Fibroblast of lung (primary cell): ENCODE measurements at places on chromosomes 3 and 15.

DNA sequence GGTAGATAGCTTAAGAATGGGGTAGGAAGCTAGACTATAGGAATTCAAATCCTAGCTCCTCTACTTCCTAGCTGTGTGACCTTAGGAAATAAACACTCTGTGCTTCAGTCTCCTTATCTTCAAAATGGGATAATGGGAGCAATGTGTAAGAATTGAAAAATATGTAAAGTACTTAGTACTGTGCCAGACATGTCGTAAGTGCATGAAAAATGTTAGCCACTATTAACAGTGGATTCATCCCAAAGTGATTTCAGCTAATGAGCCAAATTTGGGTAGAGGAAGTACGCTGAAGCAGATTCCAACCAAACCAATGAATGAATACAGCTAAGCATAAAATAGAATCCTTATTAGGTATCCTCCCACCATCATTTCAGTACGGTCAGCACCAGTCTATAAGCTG lies 192.1 kb downstream of the RORA start:
- DNase-seq: peak; percentile 52

- peak; percentile 38 for DNase-seq
These were observed 46.2 kb downstream of the PTH1R start for GRCh38 chr3:46923559-46924350.

DNA sequence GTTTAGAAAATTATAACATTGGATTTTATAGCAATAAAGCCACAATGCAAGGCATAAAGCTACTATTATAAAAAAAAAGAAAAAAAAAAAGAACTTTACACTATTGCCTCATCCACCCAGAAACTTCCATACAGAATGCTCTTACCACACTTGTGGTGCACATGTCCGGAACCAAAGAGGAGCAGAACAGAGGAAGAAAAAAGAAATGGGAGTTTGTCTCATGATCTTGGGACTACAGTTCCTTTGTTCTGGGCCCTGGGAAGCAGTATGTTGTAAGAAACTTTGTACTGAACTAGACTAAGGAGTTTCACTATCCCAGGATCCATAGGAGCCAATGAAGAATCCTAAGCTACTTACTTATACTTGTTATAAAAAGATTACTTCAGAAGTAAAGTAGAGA lies 36.1 kb downstream of the FMN1 start:
- DNase-seq: no peak

DNA sequence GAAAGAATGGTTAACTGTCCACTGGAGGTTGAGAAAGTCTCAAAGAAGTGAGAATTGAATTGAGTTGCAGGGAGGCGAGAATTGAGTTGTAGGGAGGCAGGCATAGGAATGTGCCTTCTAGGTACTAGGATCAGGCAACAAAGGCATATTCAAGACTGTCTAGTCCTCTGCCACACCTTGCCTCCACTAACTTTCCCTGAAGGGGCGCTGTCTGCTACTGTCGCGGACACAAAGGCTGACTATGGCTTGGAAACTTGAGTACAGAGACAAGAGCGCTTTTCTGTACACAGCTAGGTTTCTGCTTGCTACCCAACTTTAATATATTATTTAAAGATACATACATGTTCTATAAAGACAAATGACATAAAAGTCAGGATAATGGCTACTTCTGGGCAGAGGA lies 10.4 kb upstream of the FBXL22 start:
- DNase-seq: no peak

GRCh38 chr3:59440285-59441028 lies 390.6 kb upstream of the CFAP20DC start:
- no peak for DNase-seq

DNA sequence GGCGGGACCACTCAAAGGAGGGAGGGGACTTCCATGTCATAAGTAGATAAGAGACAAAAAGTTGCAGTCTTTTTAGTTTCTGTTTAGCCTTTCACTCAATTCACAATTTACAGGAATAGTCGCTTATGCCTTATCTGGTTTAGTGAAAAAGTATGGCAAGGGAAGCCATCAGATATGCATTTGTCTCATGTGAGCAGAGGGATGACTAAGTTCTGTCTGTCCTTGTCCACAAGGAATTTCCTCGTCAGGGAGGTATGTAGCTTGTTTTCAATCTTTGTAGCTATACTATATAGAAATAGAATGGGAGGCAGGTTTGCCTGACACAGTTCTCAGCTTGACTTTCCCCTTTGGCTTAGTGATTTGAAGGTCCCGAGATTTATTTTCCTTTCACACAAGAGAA lies 882.8 kb downstream of the NAALADL2 start:
- DNase-seq: no peak

- DNase-seq: peak; percentile 96
These were observed 8.4 kb downstream of the ITGB5 start for GRCh38 chr3:124878561-124879336.

- DNase-seq: peak; percentile 7
These were observed 111.1 kb upstream of the GPR149 start for GRCh38 chr3:154540950-154541604.

- DNase-seq: peak; percentile 86
These were observed 134.1 kb upstream of the MNS1 start for GRCh38 chr15:56598991-56599390.

- DNase-seq: no peak
These were observed 10.8 kb downstream of the THRB start for GRCh38 chr3:24483873-24484272.

DNA sequence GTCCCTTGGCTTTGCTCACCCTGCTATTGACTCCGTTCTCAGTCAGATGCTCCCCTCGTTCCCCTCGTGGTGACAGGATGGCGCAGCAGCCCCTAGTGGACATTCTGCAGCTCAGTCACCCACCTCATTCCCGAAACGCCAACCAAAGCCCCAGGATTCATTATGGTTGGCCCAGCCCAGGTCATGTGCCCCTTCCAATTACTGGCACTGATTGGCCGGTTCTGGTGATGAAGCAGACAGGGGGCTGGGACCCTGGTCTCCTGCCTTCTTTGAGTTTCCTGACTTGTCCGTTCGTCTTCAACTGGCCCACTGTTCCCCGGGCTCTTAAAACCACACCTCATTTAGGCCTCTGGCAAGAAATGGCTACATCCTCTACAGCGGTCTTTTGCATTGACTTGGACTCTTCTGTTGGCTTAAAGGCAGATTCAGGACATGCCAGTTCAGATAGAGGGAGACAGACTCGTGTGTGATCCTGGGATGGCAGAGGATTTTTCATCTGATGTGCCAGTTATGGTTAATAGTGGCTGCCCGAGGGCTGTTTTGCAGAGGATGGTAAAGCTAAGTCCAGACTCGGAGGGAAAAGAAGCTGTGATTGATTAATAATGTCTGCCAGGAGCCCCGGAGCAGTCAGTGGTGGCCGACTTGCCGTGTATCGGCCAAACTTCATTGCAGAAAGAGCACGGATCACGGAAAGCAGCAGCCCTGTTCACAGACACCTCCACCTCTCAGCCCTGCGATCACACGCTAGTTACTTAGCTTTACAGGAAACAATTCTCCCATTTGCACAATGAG lies 37.8 kb downstream of the LSM3 start:
- DNase-seq: peak; percentile 76

DNA sequence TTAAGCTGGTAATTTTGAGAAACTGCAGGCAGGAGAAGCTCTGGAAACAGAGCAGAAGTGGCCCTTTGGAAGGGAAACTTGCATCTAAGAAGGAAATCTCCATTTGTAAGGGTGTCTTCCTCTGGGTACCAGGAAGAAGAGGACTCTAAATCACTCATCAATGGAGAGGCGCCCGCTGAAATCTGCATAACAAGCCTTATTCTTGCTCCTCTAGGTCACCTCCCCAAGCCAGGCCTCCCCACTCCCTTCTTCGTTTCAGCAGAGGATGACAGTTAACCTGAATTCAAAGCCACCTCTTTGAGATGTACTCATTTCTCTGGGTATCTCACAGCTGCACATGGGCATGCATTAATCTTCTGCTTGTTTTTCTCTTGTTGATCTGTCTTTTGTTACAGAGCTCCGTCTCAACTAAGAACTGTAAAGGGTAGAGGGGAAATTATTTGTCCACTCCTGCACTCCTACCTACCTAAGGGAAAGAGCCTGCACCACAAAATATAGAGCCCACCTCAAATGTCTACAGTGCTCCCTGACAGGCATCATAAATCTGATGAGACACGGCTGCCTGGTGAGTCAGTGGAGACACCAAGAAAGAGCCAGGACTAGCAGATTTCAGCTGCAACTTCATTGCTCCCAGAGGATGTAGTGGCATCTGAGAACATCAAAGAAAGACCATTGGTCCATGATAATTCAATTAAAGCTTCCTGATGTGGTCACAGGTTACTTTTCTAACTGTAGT lies 51.5 kb downstream of the GABRB3 start:
- no peak for DNase-seq

DNA sequence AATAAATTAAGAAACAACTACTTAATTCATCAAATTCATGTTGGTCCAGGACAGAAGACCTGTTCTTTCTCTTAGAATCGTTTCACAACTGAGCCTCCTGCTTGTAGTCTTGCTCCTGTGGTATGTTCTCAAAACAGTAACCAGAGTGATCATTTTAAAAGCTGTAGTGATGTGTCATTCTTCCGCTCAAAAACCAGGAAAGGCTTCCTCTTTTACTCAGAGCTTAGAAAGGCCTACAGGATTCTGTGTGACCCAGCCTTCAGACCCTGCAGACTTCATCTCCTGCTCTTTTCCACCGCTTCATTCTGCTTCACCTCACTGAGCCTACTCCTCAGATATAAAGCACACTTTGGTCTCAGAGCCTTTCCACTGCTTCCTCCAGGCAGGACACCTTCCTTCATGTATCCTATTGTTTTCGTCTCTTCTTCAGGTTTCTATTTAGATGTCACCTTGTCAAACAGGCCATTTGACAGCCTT lies 22.7 kb downstream of the ST6GAL1 start:
- DNase-seq: peak; percentile 57

DNA sequence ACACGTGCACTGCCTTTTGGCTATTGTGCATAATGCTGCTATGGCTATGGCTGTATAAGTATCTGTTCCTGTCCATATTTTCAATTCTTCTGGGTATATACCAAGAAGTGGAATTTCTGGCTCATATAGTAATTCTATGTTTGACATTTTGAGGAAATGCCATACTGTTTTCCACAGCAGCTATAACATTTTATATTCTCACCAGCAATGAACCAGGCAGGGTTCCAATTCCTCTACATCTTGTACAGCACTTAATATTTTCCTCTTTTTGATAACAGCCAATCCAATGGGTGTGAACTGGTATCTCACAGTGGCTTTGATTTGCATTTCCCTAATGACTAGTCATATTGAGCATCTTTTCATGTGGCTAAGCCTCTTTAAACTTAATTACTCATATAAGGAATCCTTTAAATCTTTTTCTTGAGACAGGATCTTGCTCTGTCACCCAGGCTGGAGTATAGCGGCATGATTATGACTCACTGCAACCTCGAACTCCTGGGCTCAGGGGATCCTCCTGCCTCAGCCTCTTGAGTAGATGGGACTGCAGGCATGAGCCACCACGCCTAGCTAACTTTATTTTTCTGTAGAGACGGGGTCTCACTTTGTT lies 38.1 kb upstream of the IGDCC4 start:
- peak; percentile 49 for DNase-seq

DNA sequence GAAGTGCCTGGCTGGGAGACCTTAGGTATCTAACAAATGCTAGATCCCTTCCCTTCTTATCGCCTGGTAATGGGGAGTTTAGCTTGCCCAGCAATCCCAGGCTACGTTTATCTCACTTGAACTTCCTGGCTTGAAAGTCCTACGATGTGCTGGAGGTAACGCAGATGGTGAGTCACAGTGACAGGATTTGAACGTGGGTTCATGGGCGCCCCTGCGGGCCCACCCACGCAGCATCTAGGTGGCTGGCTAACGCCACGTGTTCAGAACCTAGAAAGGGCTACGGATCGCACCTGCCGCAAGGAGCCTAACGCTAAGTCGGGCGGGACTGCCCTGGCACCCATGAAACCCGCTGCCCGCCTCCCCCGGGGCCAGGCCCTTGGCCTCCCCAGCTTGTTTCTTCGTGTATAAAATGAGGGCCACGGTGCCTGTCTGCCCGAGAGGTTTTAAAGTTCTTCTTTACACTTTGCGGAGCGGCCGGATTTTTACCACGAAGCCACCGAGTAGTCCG lies 600 bp upstream of the USP3 start:
- peak; percentile 77 for DNase-seq

DNA sequence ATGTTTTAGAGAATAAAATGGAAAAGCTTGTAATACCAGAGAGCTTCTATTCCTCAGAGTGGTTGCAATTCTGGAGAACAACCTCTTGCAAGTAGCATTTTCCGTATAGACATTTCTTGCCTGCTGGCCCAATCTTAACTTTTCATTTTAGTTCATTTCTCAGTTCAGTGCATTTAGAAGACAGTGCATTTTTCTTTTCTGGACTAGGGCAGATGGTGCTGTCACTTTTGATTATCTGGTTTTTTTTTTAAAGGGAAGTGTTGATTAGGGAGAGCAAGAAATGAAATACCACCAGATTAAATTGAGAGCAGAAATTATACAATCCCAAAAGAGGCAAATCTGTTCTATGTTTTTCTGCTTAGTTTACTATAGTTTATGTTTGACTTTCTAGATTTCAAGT lies 172.7 kb downstream of the GHSR start:
- no peak for DNase-seq

GRCh38 chr3:122184591-122184929 lies 1.1 kb downstream of the CASR start:
- DNase-seq: no peak

DNA sequence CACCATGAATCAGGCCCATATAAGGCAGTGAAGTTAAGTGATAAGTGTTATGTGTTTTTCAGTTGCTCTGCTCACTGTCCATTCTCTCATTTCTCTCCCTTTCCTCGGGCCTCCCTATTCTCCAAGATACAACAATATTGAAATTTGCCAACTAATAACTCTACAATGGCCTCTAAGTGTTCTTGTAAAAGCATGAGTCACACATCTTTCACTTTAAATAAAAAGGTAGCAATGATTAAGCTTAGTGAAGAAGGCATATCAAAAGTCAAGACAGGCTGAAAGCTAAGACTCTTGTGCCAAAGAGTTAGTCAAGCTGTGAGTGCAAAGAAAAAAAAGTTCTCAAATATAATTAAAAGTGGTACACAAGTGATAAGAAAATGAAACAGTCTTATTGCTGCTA lies 675.4 kb downstream of the OTOL1 start:
- peak; percentile 43 for DNase-seq

GRCh38 chr3:100245927-100246326 lies 14.9 kb upstream of the TBC1D23 start:
- DNase-seq: peak; percentile 81

DNA sequence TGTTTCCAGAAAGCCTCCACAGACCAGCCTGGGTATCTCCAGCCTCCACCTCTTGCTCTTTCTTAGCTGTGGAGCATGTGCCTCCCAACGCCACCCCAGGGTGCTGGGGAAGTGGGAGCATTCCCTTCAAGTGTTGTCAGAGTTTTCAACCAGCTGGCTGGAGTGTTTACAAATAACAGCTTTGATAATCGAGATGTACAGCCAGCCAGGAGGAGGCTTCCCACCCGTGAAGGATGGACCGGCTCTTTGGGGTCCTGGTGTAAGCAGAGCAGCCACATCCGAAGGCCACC lies 8.5 kb upstream of the OXTR start:
- no peak for DNase-seq

DNA sequence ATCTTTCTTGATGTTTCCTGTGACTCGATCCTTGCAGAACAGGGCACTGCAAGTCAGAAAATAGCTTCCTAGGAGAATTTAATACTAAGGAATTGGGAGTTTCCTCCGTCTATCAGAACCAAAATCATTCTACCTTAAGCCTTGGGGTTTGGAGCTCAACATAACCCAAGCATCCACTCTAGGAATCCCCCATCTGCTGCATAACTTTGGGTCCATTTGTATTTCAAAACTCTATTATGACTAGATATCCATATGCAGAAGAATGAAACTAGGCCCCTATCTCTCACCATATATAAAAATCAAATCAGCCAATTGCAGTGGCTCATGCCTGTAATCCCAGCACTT lies 61.7 kb upstream of the AKAP13 start:
- DNase-seq: no peak
